Kidney epithelial cell (primary cell): ENCODE measurements at places on chromosomes 2 and 18. TPM values are rescaled to one million over a fixed set of nuclear protein-coding genes. Genes with fewer than 3 reads are reported as not detected.

IL1RL2 gene
- 0.62 and 2.1 TPM in 2 replicates for total RNA-seq

EHD3 gene
- total RNA-seq = 11.4 and 14.9 TPM in 2 replicates

MAB21L4 gene
- 2.1 and 2.5 TPM in 2 replicates for total RNA-seq

ZEB2 gene
- total RNA-seq = 14.7 and 15.7 TPM in 2 replicates

CETN1 gene
- not detected in 2 replicates for total RNA-seq

CXCR1 gene
- not detected in 2 replicates for total RNA-seq

HMSD gene
- total RNA-seq = not detected in 2 replicates
